ENCODE measurements at places on chromosomes 7 and 10.

- no peak for DNase-seq
Measured at GRCh38 chr10:116045366-116046356, 227.3 kb downstream of the GFRA1 start.

DNA sequence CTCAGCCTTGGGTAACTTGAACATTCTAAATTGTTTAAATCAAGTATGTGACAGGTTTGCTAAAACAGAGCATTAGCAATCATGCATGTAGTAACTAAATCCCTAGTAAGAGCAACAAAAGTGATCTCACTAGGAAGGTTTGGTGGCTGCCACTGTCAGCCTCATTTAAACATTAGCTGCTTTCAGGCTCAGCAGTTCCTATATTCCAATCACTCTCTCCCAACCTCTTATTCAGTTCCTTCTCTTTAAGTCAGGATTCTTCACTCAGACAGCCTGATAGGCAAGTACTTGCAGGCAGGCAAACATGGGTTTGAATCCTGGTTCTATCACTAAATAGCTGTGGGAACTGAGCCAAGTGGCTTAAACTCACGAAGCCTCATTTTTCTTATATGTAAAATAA, 3.6 kb downstream of the CREB3L2 start:
- DNase-seq = no peak

GRCh38 chr10:4786043-4786839, 39.8 kb upstream of the AKR1E2 start:
- no peak for DNase-seq

DNA sequence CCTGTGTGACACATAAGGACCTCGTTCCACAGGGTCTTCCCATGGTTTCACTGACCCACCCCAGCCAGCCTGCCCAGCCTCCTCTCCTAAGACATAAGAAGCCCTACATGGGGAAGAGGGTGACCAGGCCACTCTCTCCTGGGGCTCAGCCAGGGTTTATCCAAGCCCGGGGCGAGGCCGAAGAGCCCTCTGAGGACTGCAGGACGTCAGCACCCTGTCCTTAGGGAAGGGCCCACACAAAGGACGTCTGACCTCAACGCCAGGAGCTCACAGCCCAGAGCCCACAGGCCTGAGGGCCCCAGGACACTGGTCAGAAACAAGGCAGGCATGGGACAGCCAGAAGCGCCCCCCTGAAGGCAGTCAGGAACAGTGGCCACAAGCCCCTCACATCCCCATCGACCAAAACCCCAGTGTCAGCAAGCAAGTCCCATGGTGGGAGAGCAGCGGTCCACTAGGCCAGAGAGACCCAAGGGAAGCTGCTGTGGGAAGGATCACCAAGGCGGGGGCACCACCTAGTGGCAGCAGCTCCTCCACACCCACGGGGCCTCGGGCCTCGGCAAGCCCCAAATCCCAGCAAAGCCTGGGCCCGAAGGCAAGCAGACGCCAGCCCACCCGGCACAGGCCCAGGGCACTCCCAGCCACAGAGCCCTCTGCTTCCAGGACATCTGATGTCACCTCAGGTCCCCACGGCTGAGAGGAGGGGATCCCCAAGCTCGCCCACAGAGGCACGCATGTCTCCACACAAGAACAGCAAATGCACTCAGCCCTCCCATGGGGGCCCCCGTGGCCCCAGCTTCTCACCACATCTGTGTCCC, 23.4 kb downstream of the MAD1L1 start:
- DNase-seq = peak; percentile 93

GRCh38 chr10:85655411-85655810, 711.2 kb downstream of the GRID1 start:
- no peak for DNase-seq
